ENCODE measurements at places on chromosomes 12 and 14.

GRCh38 chr14:103524002-103524935 lies 1.6 kb upstream of the CKB start:
- DNase-seq: no peak

- DNase-seq: no peak
Measured at GRCh38 chr12:74728006-74728405, 190.4 kb downstream of the ATXN7L3B start.

GRCh38 chr12:5730962-5731361 lies 214.1 kb downstream of the ANO2 start:
- DNase-seq: no peak

- no peak for DNase-seq
Measured at GRCh38 chr12:111756196-111756595, 10.5 kb upstream of the ALDH2 start.

DNA sequence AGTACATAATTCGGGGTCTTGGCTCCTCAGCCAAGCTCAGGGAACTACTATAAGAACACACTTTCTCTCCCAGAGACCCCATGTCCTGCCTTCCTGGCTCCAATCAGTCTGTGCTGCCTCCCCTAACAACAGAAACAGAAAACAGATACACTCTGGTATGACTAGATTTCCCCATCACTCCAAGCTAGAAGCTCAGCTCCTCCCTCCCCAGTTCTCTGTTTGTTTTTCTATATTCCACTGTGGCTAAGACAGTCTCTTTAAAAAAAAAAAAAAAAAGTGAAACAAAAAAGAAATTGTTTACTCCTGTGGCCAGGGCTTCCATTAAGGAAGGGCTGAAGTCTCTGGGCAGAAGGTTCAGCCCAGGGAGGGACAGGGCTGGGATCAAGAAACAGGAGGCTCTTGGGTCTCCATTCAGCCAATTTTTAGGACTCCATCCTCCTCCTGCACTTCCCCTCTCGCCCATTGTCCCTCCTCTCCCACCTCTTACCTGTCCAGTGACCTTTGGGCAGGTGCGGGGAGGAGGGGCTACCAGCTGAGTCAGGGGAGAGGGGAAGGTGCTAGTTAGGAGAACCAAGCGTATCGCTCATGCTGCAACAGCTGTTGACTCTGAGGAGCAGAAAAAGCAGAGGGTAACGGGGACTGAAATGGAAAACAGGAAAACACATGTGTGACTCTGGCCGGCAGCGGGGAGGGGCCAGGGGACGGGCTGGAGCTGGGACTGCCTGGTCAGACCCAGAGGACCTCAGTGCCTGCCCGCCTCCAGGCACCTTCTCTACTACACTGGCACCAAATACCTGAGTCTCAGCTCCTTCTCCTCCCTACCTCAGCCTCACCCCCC lies 4.1 kb upstream of the SLC7A7 start:
- no peak for DNase-seq

GRCh38 chr12:107145397-107145796 lies 52.0 kb upstream of the CRY1 start:
- no peak for DNase-seq

DNA sequence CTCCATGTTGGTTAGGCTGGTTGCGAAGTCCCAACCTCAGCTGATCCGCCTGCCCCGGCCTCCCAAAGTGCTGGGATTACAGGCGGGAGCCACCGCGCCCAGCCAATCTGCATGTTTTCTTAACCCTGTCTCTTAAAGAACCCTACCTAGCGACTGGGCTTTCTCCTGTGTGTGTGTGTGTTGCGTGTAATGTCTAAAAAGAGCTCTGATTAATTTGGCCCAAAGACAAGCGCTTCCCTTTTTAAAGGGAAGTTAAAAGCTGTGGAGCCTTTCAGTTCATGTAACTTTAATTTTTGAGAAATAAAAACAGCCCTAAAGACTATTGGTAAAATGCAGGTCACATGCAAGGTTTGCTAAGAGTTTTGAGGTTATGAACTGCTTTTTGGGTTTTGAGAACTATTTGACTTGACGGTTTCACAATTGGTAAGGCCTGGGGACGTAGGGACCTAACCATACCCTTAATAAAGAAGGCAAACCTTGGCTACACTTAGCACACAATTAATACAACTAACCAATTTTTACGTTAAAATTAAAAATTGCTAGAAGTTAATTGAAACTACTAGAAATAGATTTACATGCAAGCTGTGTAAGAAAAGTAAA lies 103.2 kb downstream of the KCNMB4 start:
- no peak for DNase-seq

GRCh38 chr12:51832354-51833107 lies 16.0 kb downstream of the FIGNL2 start:
- no peak for DNase-seq

- no peak for DNase-seq
Measured at GRCh38 chr12:117342682-117343081, 18.7 kb downstream of the NOS1 start.

DNA sequence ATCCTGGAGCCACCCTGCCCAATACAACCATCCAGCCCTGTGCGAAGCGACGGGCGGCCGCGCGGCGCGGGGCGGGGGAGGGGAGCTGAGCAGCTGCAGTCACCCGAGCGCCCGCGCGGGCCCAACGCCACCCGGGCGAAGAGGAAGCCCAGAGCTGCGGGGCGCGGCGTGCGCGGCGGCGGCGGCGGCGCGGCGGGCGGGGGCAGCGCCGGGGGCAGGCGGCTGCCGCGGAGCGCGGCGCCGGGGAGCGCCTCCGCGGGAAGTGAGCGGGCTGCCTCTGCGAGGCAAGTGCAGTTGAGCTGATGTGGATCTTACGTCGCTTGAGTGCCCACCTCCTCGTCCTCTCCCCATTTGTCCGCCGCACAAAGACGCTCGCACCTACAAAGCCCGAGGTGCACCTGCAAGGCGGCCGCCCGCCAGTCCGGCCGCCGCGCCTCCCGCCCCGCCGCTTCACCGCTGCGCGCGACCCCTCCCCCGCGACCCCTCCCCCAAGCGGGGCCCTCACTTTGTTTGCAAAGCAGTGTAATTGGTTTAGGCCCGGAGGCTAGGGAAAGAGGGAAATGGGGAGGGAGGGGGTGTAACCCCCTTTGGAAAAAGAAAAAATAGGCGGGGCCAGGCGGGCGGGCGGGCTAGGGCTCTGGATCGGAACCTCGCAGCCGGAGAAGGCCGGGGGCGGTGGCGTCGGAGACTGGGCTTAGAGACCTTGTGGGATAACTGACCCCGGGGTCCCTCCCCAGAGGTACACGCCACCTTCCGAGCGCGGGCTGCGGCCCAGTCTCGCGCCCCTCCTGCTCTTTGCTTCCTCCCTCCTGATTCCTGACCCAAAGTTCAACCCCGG lies at the start of the genes FOXA1 and TTC6:
TSS of gene FOXA1 (minus strand) at position 279 of the 838 bp plus-strand sequence. CDS start at position 2, 277 bp downstream.
TSS of gene TTC6 (plus strand) at position 659 of the 838 bp plus-strand sequence. CDS start 26,436 bp downstream, outside the sequence.
- no peak for DNase-seq

DNA sequence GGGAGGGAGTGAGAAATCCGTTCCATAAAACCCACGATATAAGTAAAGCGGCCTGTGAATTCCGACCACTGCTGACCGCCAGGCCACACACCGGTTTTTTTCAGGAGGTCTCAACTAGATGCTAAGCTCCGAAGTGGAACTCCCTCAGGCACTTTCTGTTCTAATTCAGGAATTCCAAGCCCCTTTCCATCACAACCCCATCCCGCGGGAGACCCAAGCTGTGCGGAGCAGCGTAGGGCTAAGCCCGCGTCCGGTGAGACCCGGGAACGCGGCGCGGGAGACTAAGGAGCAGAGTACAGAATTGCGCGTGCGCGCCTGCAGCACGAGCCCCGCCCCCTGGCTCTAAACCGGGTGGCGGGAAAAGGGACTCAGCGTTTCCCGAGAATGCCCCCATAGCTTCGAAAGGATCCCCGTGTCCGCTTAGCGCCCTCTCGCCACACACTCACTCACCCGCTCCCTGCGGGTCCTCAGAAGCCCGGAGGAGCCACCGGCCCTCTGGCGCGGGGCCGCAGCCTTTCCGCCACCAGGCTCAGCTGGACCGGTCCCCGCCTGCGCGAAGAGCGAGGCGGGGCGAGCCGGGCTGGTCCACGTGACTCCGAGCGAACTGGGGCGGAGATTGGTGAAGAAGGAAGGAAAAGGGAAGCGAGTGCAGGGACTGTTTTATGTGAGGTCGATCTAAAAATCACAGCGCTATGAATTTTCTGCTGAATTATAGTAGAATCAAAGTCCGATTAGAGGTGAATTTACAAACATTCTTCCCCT lies at the start of gene TIMELESS:
TSS of gene TIMELESS (minus strand) at position 567 of the 762 bp plus-strand sequence. CDS start 15,256 bp downstream, outside the sequence.
- DNase-seq: peak; percentile 66

- no peak for DNase-seq
Measured at GRCh38 chr12:122834104-122834920, 945 bp upstream of the HIP1R start.

- DNase-seq: no peak
Measured at GRCh38 chr14:29752221-29752923, 175.3 kb downstream of the PRKD1 start.

GRCh38 chr14:59134307-59134706 lies 54.2 kb upstream of the DAAM1 start:
- DNase-seq: no peak

- DNase-seq: no peak
Measured at GRCh38 chr12:645563-646071, 17.6 kb downstream of the NINJ2 start.

- DNase-seq: no peak
Measured at GRCh38 chr12:84412226-84412625, 500.4 kb downstream of the SLC6A15 start.

GRCh38 chr14:22176957-22177356 lies 412.1 kb downstream of the DAD1 start:
- no peak for DNase-seq

DNA sequence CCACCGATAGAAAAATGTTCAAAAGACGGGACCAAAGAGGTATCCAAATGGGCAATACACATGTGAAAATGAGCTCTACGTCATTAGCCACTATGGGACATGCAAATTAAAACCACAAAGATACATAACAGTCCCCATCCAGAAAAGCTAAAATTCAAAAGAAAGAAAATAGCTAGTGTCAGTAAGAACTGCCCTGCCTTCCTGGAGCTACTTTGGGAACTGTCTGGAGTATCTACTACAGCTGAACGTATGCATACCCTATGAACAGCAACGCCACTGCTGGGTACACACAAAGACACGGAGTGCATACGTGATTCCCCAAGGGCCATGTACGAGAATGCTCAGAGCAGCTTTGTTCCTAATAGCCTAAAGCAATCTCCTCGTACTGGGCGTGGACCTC lies 25.8 kb upstream of the KRT77 start:
- no peak for DNase-seq

GRCh38 chr12:95282266-95282665 lies 64.7 kb downstream of the VEZT start:
- DNase-seq: no peak

- no peak for DNase-seq
Measured at GRCh38 chr14:65776193-65776852, 363.8 kb downstream of the FUT8 start.

GRCh38 chr12:54394281-54394719 lies 9.8 kb upstream of the ZNF385A start:
- DNase-seq: no peak

GRCh38 chr12:27337376-27337775 lies 4.7 kb downstream of the BMAL2 start:
- no peak for DNase-seq

- peak; percentile 30 for DNase-seq
Measured at GRCh38 chr12:4353785-4354208, 25.7 kb downstream of the FGF23 start.

DNA sequence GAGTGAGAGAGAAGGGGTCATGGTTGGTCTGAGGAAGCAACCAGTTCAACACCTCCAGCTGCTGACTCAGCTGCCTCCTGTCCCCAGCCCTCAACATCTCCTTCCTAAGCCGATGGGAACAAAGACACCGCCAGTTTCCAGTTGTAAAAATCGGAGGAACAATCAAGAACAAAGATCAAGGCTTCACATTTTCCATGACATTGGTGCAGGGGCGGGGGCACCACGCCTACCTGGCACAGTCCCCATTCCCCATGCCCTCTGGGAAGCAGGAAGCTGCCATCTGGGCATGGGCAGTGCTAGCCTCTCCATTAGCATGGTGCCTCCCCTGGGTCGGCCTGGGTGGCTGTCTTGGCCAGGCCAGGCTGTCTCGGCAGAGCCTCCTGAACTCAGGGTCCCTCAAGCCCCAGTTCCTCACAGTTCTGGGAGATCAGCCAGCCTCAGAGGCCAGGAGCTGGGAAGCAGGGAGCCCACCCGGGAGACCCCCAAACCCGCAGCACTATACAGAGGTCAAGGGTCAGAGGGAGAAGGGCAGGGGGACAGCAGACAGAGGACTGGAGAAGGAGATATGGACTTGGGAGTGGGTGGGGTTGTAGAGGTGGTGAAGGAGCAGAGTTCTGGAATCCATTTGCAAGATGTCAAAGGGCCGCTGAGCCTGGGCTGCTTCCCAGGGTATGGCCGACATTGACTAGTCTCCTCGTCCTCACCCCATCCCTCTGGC lies 19.6 kb upstream of the TMEM106C start:
- DNase-seq: no peak

- DNase-seq: no peak
Measured at GRCh38 chr12:109443794-109444193, 33.3 kb downstream of the KCTD10 start.

DNA sequence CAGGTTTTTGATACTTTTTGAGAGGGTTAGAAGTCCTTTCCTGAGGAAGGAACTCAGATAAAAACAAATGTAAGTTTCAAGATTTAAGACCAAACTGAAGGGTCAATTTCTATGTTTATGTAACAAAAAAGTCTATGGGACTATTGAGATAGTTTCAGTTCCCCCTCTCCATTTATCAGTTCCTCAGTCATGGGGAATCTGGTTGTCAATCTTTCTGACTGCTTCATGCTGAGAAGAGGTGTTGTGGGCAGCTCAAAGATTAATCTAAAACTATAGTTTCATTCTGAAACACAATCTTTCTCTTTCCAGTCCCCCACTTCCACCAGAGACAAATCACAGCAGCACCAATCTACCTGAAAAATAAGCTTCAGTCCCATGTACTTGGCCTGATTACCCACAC lies 93.7 kb downstream of the KCNMB4 start:
- DNase-seq: no peak

DNA sequence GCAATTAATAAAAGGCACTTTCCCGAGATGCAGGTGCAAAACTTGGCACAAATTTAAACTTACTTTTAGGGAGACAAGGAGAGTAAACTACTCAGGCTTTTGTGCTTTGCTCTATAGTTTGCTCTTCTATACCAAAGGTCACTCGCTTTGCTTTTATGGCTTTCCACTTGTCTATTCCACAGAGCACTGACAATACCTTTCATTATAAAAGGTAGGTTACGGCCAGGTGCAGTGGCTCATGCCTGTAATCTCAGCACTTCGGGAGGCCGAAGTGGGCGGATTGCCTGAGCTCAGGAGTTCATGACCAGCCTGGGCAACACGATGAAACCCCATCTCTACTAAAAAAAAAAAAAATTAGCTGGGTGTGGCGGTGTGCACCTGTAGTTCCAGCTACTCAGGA lies 32.9 kb downstream of the ALKBH1 start:
- no peak for DNase-seq

- no peak for DNase-seq
Measured at GRCh38 chr14:100285913-100286400, 20.3 kb downstream of the SLC25A29 start.

DNA sequence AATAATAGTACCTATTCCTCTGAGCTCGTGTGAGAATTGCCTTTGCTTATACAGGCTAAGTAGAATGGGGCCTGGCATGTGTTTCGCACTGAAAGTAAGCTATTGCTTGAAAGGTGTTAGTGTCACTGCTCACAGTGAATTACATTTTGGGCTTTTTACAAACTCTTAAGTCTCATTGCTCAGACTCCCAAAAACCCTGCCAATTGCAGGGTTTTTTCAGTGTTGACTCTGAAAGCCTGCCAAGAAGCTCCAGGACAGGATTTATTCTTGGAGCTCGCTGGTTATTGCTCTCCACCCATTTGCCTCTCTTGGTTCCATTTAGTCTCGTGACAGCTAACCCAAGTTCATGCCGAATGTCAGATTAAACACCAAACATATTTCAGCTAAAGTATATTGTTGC lies 39.8 kb downstream of the NOPCHAP1 start:
- no peak for DNase-seq
